DMS79 (cell line): ENCODE measurements at places on chromosomes 13 and 19.

DNA sequence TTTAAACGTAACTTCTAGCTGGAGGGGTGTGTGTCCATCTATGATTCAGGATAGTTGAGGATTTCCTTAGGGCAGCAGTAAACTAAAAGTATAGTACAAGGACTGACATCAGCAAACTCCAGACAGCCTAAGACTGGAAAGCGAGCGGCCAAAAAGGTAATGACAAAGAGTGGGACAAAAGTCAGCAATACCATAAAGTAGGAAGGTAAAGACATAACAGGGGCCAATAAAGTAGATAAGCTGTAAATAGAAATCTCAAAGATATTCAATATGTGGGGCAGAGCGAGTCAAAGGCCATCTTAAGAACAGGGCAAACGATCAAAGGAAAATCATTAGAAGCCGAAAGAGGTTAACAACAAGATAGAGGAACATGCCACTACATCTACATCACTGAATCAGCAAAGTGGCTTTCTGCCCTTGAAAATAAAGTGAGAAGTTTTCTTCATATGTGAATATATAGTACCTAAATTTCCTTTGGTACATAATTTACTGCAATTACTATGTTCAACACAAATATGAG lies 167.2 kb downstream of the DIAPH3 start:
- DNase-seq: no peak

DNA sequence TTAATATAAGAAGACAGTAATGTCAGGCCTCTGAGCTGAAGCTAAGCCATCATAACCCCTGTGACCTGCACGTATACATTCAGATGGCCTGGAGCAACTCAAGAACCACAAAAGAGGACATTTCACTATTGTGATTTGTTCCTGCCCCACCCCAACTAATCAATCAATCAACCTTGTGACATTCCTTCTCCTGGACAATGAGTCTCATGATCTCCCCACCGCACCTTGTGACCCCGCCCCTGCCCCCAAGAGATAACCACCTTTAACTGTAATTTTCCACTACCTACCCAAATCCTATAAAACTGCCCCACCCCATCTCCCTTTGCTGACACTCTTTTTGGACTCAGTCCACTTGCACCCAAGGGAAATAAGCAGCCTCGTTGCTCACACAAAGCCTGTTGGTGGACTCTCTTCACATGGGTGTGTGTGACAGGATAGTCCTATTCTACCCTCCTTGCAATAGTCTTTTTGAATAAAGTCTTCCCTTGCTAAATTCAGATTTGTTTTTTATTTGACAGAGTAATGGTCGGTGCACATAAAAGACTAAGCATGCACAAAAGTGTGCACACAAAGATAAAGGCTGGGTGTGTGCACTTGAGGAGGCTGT lies 14.0 kb downstream of the CD70 start:
- DNase-seq: no peak

GRCh38 chr13:113293686-113294085 lies 3.4 kb upstream of the LAMP1 start:
- no peak for DNase-seq

GRCh38 chr19:46926170-46927071 lies 65.6 kb downstream of the ARHGAP35 start:
- DNase-seq: no peak

GRCh38 chr19:871446-872265 lies 12.2 kb downstream of the CFD start:
- no peak for DNase-seq

- no peak for DNase-seq
Measured at GRCh38 chr13:31639443-31640163, 99.7 kb upstream of the RXFP2 start.

DNA sequence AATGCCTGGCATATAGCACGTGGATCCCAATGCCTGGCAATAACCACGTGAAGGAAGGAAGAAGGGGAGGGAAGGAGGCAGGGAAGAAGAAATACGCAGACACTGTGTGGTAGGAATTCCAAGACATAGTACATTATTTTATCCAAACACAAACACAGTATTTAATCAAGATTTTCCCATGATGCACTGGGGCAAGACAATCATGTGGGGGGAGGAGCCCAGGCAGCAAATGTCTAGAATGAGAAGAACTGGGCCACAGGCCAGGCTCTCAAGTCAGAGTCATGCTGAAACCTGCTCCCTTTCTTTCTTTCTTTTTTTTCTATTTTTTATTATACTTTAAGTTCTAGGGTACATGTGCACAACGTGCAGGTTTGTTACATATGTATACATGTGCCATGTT lies 717.9 kb downstream of the UQCRFS1 start:
- no peak for DNase-seq

DNA sequence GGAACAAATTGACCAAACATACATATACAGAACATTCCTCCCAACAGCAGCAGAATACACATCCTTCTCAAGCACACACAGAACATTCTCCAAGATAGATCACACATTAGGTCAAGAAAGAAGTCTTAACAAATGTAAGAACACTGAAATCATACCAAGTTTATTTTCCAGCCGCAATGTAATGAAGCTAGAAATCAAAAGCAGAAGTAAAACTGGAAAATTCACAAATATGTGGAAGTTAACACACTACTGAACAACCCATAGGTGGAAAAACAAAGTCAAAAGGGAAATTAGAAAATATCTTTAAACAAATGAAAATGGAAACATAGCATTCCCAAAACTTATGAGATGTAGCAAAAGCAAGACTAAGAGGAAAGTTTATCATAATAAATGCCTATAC lies 692.6 kb downstream of the DIAPH3 start:
- no peak for DNase-seq

DNA sequence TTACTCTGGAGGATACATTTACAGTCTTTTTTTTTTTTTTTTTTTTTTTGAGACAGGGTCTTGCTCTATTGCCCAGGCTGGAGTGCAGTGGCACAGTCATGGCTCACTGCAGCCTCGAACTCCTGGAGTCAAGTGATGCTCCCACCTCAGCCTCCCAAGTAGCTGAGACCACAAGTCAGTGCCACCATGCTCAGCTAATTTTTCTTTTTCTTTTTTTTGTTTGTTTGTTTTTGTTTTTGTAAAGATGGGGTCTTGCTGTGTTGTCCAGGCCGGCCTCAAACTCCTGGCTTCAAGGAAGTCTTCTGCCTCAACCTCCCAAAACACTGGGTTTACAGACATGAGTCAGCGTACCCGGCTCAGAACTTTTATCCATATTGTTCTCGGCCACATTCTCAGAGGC lies 64.5 kb downstream of the INSR start:
- no peak for DNase-seq

- DNase-seq: no peak
Measured at GRCh38 chr19:48926909-48927308, 6.6 kb upstream of the DHDH start.

DNA sequence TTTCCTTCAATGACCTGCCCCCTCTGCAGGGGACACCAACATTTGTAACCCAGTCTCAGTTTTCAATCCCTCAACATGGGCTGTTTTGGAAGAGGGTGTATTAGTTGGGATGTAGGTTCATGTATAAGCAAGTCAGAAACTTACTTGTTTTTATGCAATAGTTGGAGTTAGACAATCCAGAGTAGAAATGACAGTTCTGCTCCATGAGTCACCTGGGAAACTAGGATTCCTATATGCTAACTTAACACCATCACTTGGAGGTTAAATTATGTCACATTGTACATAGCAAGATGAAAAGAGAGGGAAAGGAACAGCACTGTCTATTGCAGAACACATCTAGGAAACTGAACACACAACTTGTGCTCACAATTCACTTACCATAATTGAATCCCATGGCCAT lies 436.4 kb downstream of the RFC3 start:
- no peak for DNase-seq

DNA sequence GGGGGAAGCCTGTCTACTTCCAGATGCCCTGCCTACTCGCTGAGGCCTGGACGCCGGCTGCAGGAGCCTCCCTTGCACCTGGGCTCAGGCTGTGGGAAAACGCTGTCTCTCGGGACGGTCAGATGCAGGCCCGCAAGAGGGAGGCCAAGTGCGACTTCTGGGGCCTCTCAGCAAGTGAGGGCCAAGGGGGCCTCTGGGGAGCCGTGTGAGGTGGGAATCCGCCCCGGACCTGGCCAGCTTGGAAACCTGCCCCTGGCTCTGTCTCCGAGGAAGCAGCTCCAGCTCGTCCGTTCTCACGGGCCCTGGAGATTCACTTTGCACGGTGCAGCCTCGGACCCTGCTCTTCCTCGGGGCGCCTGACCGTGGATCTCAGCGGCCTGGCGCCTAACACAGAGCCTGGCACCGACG lies 11.4 kb upstream of the CRTC1 start:
- no peak for DNase-seq

DNA sequence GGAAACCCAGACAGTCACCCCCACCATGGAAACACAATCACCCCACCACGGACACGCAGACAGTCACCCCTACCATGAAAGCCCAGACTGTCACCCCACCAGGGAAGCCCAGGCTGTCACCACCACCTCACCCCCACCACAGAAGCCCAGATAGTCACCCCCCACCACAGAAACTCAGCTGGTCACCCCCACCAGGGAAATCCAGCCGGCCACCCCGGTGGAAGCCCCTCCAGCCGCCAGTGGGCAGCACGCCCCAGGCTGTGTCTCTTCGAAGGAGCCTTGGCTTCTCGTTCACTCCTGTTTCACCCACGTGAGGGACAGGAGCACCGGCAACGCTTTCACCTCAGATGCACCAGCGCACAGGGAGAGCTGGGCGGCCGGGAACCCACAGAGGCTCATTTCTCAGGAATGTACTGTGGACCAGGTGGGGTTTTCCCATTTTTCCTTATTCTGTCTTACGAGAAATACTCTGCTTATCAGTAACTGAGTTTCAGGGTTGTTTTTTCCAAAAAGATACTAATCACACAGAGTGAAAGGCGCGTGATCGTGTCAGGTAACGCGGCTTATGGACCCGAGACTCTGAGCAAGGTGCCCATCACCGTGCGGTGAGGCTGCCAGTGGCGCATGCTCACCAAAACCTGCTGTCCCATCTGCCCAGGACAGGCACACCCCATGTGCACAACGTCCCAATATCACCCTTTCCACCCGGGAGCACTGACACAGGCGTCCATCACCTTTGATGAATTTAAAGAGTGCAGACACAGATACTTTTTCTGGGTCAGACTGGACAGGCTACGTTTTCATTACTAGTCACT lies 28.0 kb downstream of the CARS2 start:
- DNase-seq: no peak

- DNase-seq: no peak
Measured at GRCh38 chr13:44302233-44302632, 71.4 kb upstream of the SERP2 start.

- no peak for DNase-seq
Measured at GRCh38 chr19:35963514-35963913, 27.3 kb downstream of the LRFN3 start.

- DNase-seq: no peak
Measured at GRCh38 chr13:22082030-22082429, 411.2 kb downstream of the FGF9 start.

- DNase-seq: no peak
Measured at GRCh38 chr19:7982103-7982502, 23.3 kb downstream of the ELAVL1 start.

- DNase-seq: no peak
Measured at GRCh38 chr13:52991344-52992020, 37.1 kb upstream of the OLFM4 start.

DNA sequence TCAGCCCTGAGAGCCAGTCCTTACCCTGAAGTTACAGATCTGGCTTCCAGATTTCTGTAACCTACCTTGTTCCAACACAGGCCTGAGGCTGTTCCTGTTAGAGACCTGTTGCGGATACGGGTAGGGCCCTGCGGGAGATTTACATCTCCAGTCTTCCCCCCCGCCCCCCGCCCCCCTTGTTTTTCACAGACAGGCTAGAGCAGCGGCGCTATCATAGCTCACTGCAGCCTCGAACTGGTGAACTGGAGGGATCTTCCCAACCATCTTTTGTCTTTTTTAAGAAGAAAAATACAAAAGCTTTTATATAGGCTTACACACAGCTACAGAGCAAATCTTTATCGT lies 10.6 kb upstream of the CEACAM21 start:
- DNase-seq: no peak

DNA sequence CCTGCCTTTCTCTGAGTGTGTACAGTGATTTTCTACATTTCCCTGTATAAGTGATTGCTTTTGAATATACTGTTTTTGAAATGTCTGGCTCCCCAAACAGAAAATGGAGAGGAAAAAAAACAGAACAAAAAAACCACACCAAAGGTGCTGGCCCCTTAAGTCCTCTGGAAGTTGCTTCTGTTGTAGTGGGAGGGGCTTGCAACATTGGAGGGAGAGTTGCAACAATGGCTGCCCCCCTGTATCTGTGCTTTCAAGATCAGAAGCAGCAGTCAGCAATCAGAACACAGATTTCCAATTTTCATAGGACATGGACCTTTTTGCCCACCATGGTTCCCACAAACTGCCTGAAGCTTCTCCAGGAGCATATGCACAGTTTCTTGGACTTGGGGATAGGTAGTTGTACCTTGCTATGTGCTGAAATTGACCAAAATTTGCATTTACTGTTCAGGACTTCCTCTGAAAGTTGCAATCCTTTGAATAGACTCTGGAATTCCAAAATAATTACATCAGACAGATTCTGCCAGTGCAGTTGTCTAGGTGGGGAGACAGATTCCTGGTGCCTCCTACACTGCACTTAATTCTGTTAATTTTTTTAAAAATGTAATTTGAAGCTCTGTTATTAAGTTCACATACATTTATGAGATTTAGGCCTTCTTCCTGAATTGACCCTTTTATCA lies 13.8 kb downstream of the BIVM start:
- DNase-seq: no peak

GRCh38 chr19:54383330-54383729 lies 18.6 kb upstream of the LAIR1 start:
- no peak for DNase-seq

- DNase-seq: peak; percentile 24
Measured at GRCh38 chr19:52398081-52398441, 412 bp downstream of the ZNF528 start.
